HTR-8/SVneo (cell line): ENCODE measurements at places on chromosomes 16 and 17.

DNA sequence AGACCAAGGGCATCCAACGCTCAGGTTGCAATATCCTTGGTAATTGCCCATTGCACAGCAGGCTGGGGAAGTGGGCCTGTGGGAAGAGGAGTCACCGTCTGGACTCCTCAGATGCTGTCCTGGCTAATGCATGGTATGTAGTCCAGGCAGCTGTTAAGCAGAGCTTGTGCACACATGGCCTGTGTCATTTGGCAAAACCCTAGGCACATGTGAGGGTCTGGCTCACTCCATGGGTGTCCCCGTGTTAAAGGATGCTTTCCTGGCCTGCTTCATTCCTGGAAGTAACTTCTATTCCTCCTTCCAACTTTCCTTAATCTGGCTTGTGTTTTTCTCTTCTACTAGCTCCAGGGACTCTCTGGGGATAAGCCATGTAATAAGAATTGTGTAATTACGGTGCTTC is 378.0 kb upstream of the CA10 start:
- no peak for DNase-seq

DNA sequence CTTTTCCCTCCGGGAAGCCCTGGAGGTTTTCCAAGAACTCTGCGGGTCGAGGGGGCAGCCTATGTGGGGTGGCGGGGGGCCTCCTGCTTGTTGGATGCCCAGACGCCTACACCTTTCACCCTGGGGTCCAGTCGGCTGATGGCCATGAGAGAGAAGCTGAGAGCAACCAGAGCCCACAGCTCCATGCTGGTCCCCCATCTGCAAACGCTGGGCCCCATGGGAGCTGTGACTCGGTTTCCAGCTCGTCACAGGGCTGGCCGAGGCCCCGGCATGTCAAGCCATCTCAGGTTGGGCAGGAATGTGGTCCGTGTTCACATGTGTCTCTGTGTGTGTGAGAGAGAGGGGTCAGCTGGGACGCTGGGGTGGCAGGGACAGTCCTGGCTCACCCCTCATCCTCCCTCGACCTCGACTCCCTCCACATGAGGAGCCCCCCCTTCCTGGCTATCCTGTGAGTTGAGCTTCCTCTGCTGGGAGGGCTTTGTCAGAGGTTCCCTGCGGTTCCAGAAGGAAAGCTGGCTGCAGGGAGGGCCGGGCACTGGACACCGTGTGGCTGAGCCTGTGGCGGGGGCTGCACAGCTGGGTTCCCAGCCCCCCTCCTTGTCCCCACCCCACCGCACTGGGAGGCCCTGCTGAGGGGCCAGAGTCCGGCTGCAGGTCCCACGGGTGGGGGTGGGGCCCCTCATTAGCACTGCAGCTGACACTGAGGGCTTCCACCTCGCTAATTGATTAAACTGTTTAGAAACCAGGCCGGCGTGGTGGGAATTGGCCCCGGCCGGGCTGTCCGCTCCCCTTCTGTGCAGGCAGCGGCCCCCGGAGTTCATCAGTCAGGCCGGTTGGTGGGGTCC is 19.1 kb downstream of the METRNL start:
- no peak for DNase-seq

GRCh38 chr17:69287168-69287567 is 39.8 kb downstream of the ABCA5 start:
- no peak for DNase-seq

GRCh38 chr16:58495521-58496331 is 4.2 kb upstream of the NDRG4 start:
- DNase-seq, result no peak

DNA sequence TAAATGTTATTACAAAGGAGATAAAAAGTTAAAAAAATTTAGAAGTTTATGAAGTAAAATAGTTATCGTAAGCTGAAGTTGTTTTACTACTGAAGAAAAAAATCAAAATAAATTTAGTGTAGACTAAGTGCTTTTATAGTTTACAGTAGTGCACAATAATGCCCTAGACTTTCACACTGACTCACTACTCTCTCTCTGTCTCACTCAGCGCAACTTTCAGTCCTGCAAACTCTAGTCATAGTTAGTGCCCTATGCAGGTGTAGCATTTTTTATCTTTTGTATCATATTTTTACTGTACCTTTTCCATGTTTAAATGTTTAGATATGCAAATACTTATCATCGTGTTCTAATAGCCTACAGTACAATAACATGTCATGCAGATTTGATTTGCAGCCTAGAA is 17.7 kb upstream of the TOM1L1 start:
- DNase-seq, result no peak

GRCh38 chr16:14448879-14449278 is 181.2 kb downstream of the PARN start:
- DNase-seq, result no peak

- no peak for DNase-seq
These were observed 44.6 kb downstream of the ABAT start for GRCh38 chr16:8718851-8719680.

- DNase-seq, result no peak
These were observed 8.8 kb upstream of the NR1D1 start for GRCh38 chr17:40108970-40109824.

GRCh38 chr16:81500833-81501521 is 56.4 kb downstream of the CMIP start:
- DNase-seq, result peak; percentile 85

GRCh38 chr16:50814052-50814451 is 72.2 kb downstream of the CYLD start:
- no peak for DNase-seq

DNA sequence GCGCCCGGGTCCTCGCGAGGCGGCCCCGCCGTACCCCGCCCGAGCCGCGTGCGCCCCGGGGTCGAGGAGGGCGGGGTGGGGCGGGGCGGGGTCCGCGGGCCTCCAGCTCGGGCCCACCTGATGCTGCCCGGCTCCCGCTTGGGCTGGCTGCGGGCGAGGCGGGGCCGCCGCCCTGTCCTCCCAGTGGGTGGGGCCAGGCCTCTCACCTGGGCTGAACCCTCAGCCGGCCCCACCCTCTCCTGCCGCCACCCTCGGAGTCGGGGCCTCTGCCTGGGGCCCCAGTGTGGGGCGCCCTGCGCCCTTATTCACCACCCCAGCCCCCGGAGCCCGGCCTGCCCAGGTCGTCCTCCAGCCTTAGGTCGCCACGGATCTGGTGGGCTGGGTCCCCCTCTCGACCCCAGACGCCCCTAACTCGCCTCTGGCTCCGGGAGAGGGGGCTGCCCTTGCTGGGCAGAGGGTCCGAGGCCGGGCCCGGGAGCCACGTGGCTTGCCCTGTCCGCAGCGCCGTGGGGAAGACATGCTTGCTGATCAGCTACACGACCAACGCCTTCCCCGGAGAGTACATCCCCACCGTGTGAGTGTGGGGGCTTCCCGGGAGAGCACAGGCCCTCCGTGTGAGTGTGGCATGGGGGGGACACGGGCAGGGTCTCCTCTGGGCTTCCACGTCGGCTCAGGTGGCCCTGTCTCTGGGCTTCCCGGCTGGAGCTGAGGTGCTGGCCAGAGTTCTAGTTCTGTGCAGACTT is 578 bp downstream of the RAC3 start:
- peak; percentile 41 for DNase-seq

- DNase-seq, result peak; percentile 53
These were observed 23.7 kb upstream of the KDM8 start for GRCh38 chr16:27179500-27180072.

GRCh38 chr17:39739885-39740356 is 2.2 kb downstream of the GRB7 start:
- no peak for DNase-seq

DNA sequence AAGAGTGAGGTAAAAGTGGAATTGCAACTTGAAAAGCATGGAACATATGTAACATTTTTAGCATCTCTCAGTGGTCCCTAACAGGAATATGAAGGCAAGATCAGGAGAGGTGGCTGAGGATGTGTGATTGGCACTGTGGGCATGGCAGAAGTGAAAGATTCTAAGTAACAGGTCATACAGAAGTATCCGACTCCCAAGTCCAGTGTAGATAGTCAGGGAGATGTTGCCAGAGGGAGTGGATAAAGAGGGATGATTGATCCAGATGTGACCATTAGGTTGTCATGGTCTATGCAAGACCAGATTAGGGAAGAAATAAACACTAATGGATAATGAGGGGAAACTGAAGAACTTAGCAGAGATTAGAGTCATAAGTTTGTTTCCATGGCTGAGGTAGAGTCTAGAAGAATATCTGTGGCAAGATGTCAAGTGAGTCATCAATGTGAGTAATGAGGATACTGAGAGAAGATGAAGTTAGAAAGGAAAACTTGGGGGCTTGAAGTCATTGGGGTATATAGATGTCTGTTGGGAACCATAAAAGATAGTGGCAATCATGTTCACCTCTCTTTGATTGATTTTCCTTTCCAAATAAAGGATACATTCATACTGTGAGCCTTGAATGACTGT is 23.9 kb upstream of the CAPNS2 start:
- DNase-seq, result peak; percentile 5

- DNase-seq, result no peak
These were observed 21.1 kb downstream of the GJD3 start for GRCh38 chr17:40343219-40344119.

- no peak for DNase-seq
These were observed 75.7 kb downstream of the CYTH1 start for GRCh38 chr17:78706271-78706915.

DNA sequence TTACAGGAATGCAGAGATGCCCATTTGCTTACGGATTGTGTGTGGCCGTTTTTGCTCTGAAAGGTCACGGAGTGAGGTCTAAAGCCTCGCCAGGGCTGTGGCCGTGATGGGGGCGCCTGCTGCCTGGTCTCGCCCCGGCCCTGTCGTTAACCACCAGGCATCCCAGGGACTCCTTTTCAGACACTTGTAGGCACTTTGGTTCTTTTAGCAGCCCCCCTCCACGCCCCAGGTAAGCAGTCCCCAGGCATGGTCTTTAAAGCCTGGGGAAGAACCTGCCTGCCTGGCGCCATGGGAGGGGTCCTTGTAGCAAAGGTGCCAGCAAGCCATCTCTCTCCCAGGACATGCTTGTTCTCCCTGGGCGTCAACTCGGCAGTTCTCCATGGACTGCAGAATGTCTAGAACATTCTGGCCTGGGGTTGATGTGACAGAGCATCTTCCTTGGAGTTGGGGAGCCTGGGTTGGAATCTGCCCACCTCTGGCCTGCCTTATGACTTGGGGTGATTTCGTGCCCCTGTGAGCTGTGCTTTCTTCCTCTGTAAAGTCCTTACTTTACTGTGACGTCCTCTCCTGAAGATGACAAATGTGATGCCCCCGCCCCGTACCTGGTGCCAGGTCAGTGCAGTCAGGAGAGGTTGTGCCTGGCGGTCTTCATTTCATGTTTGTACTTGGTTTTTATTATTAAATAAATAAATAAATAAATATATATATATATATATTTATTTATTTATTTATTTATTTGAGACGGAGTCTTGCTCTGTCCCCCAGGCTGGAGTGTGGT is 5.4 kb downstream of the KCTD5 start:
- no peak for DNase-seq

- no peak for DNase-seq
These were observed 286.6 kb upstream of the CCL2 start for GRCh38 chr17:33968350-33969044.

GRCh38 chr16:15958703-15959348 is 9.4 kb downstream of the ABCC1 start:
- DNase-seq, result no peak

DNA sequence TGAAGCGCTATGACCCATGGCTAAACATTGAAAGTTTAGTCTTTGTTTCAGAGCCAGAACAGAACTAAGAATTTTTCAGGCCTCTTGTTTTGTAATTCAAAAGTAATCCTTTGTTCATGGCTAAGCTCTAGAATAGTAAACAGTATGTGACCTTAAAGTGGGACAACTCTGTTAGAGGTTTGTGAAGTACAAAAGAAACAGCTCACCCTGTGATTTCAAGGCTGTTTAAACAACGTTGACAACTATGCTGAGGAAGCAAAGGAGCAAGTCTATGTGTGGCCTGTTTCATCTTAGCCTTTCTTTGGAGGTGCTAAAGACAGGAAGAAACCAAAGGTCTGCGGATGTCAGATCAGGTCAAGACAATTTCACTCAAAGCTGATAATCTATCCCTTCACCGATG is 40.4 kb downstream of the MYOCD start:
- no peak for DNase-seq

DNA sequence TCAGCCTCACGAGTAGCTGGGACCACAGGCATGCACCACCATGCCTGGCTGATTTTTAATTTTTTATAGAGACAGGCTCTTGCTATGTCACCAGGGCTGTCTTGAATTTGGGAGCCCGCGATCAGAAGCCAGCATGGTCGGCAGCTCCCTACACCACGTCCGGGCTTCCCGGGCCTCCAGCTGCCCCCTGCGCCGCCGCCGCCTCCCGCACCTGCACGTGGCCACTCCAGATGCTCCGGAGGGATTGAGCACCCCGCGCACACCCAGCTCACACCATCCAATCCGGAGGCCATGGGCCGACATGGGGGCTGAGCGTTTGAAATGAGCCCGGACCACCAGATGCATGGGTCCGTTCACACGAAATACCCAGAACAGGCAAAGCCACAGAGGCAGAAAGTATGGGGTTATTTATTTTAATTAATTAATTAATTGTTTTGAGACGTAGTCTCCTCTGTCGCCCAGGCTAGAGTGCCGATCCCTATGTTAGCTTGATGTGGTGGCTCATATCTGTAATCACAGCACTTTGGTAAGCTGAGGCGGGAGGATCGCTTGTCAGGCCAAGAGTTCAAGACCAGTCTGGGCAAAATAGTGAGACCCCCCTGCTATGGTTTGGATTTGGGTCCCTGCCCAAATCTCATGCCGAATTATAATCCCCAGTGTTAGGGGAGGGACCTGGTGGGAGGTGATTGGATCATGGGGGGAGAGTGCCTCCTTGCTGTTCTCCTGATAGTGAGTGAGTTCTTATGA is 17.1 kb upstream of the PDXDC1 start:
- DNase-seq, result no peak

- DNase-seq, result no peak
These were observed 299.2 kb upstream of the MAF start for GRCh38 chr16:79899716-79900115.

DNA sequence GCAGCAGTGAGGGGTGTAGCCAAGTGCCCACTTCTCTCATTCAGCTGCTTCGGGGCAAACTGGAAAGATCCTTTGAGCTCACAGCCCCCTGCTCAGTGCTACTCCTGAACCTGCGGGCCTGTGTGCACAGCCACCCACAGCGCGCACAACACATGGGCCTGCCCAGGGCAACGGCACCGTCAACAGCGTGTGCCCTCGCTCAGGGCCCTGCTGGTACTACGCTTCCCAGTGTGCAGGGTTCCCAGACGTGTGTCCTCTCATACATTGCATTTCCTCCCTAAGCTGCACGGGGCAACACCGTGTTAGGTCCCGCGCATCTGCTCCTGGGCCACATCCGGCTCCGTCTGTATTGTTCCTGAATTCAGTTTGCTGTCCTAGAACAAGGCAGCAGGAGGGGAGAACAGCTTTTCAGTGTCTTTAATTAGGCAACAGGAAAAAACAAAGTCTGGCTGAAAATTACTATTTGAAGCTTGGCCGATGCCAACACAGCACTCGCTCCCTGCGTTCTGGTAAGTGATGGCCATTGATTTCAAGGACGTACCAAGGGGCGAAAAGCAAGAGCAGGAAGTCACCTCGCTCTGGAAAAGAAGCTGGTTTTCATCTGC is 15.2 kb downstream of the MRM3 start:
- no peak for DNase-seq
